ENCODE measurements at places on chromosomes 16 and 17.

DNA sequence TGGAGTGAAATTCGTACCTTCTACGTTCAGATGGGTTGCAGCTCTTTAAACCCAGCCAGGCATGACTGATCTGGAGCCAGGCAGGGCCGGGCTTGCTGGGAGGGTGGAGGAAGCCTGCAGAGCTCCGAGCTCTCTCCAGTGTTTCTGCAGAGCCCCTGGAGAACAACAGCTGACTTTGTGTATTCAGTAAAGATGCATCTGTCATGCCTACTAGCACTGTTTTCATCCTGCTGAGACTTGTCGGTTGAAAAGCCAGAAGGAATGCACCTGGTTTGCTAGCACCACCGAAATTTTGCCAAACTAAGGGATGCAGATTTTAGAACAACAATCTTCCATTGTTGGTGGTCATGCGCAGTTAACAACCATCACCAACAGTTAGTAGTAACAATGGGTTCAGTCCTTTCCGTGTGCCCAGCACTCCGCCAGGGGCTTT, 22.4 kb upstream of the SCNN1B start:
- DNase-seq, result no peak

DNA sequence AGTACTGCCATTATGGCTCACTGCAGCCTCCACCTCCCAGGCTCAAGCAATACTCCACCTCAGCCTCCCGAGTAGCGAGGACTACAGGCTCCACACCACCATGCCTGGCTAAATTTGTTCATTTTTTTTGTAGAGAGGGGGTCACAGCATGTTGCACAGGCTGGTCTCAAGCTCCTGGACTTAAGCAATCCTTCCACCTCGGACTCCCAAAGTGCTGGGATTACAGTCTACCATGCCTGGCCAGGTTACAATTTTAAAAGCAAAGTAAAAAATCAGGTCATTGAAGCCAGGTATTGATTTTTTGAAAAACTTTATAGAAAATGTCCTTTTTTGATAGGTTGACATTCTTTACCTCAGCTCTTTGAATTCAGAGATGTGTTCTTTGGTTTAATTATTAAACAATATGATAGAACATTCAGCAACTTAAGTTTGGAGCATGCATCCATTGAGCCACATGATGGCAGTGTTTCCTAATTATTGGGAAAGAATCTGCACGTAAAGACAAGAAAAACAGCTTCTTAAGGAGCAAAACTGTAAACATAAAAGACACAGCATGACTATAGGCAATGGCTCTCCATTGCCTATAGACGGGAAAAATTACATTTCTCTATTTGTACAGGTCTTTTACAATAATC, 1.7 kb upstream of the SLC16A11 start:
- DNase-seq, result no peak

DNA sequence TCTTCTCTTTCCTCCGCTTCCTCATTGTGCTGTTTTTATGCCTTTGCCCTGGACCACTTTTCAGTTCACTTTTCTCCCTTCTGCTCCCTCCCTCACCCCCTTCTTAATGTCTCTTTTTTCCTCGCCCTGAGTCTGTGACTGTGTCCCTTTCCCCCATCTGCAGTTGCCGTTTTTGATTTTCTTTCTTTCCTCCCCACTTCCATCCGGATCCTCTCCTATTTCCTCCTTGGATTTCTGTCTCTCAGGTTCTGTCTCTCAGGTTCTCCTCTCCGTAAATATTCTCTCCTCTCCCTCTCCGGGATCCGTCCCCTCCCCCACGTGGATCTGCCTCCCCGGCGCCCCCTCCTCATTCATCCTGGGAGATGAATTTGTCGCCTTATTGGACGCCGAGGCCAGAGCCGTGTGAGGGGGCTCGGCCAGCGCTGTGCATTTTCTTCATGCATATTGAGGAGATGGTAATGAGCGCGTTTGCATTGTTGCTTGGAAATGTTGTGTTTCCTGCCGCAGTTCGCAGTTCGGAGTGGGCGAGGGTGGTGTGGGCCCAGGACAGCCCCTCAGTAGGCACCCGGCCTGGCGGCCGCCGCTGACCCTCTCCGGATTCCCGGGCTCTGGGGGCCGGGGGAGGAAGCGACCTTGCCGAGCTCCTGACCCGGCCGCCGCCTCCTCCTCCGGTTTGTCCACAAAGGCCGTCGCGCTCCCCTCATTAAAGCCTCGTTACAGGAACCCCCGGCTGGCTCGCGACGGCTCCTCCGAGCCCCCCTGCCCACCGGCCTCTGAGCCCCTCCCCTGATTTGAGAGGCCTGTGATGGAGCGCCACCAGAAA, 4.5 kb upstream of the IRX3 start:
- DNase-seq, result no peak

DNA sequence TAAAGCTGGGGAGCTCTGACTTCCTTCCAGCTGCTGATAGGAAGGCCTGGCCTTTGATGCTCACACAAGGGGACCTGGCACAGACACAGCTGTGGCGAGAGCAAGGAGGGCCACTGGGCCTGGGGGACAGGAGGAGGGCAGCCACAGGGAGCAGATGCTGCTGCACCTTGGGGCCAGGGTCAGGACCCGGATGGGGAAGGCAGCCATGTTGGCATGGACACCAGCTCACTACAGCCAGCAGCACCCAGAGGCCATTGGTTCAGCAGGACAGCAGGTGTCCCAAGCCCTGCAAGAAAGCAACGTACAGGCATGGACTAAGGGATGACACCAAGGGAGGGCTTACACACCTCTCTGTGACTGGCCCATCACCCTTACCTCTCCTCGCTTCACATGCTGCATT, 8.0 kb upstream of the RNF112 start:
- DNase-seq, result no peak

- no peak for DNase-seq
These were observed 170.2 kb downstream of the RAB11FIP4 start for GRCh38 chr17:31561469-31562375.

DNA sequence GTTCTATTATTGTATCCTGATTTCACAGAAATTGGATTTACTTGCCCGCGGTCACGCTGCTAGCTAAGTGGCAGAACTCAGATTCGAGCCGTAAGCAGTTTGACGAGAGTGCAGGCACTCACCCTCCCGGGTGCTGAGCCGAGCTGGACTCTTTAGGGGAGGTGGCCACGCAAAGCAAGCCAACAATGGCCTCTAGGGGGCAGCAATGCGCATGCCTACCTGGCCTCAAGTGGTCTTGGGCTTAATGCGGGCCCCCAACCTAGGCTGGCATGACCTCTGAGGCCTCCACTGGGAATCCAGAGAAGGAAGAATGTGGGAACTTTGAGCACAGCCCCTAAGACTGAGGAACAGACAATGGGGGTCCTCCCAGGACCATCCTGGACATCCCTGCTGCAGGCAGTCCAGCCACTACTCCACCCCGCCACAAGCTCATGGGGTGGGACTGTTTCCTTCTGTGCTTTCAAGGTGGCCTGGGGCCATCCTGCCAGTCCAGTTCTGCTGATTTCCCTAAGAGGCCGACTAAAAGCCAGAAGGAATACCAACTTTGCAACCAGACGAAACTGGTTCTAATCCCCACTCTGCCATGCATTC, 276.5 kb downstream of the XYLT1 start:
- DNase-seq, result no peak

- DNase-seq, result no peak
These were observed 2.3 kb upstream of the ABCA10 start for GRCh38 chr17:69230939-69231338.

DNA sequence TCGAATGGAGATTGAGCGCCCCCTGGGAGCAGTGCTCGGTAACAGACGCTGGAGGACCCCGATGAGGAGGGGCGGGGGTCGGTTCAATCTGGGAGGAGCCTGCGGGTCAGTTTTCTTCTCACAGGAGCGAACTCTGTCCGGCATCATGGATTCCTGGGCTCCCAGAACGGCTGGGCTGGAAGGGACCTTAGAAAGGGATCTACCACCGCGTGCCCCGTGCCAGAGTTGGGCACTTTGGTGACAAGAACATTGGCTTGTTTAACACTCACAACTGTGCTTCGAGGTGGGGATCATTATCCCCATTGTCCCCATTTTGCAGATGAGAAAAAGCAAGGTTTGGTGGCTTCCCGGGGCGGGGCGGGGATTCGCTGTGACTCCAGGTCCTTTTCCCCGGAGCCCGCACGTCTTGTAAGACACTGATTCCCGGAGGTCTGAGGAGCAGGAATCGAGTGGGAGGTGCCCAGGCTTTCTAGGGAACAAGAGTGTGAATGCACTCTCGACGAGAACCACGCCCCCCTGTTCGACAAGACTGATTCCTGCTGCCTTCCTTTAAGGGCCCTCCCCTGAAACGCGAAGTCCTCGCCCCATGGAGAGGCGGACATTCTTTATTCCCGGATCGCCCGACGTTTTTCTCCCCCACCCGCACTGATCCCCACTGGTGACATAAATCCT, 1.5 kb upstream of the FBXL19 start:
- peak; percentile 73 for DNase-seq

GRCh38 chr17:61551255-61551742, 39.7 kb downstream of the NACA2 start:
- DNase-seq, result peak; percentile 25

- no peak for DNase-seq
These were observed 7.6 kb downstream of the PIK3R6 start for GRCh38 chr17:8859804-8860430.

DNA sequence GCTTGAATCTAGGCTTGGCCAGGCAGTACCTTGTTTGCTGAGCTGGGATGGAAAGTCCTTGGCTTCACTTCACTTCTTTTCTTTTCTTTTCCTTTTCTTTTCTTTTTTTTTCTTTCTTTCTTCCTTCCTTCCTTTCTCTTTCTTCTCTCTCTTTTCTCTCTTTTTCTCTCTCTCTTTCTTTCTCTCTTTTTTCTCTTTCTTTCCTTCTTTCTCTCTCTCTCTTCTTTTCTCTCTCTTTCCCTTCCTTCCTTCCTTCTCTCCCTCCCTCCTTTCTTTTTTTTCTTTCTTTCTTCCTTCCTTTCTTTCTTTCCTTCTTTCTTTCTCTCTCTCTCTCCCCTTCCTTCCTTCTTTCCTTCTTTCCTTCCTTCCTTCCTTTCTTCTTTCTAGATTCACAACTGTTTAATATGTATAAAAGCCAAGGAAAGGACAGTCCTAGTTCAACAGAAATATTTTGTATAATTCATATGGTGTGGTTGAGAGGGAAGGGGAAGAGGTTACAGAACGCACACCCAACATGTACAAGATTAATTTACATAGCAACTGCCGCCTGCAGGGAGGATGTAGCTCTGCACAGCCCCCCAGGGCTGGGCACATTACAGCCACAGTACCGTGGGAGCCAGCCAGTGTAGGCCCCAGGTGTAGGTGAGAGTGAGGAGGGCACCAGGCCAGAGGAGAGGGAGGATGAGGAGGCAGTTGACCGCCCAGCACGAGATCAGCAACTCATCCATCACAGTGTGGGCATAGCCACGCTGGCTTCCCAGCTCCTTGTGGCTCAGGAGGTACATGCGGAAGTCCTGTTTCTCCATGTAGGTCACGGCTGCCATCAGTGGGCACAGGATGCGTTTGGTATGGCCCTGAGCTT, 9.7 kb upstream of the ITGB3 start:
- no peak for DNase-seq
